ENCODE measurements at places on chromosomes 13 and 19.

DNA sequence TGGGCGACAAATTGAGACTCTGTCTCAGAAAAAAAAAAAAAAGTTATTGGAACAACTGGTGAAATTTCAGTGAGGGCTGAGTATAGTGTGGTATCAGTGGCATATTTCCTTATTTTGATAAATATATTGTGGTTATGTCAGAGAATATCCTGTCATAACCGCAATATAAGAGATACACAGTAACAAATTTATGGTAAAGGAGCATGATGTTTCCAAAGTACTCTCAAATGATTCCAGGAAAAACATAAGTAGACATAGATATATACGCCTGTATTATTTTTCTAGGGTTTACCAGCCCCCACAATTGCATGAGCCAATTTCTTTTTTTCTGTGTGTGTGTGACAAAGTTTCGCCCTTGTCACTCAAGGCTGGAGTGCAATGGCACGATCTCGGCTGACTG is 5.7 kb upstream of the C5AR1 start:
- no peak for DNase-seq

DNA sequence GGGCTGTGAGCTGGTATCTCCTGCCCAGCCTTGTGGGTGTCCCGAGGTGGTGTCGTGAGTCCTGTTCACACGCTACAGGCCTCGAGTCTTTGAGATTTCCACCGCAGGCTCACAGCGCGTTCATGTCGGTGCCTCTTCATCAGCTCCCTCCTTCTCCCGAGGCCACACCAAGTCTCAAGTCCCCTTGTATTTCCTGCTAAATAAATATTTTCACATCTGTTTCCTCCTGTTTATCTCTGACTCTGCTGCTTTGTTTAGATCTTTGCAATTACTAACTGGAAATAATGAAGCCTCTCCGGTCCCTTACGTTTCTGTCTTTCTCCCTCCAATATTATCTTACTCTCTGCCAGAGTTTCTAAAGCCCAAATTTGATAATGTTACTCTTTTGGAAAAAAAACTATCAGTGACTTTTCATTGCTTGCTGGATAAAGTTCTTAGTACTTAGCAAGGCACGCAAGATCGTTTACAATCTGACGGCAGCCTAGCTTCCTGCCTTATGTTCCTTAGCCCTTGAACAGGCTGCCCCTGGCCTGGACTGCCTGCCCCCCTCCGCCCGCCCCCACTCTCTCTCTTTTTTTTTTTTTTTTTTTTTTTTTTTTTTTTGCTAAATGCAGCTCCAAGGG is 130.5 kb upstream of the RNF113B start:
- DNase-seq = no peak

GRCh38 chr19:34041925-34042521 is 130.3 kb upstream of the LSM14A start:
- DNase-seq = peak; percentile 27

DNA sequence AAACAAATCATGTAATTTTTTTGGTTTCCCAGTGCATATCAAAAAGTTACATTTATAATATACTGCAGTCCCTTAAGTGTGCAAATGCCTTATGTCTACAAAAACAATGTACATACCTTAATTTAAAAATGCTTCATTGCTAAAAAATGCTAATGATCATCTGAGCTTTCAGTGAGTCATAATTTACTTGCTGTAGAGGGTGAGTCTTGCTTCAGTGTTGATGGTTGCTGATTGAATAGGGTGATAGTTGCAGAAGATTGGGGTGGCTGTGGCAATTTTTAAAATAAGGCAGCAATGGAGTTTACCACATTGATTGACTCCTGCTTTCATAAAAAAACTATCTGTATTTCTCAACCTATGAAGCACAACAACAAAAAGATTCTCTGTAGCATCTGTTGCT is 613.9 kb downstream of the TBC1D4 start:
- DNase-seq = no peak

- DNase-seq = no peak
Observed at GRCh38 chr13:35988648-35989081, 142.5 kb downstream of the DCLK1 start.

- no peak for DNase-seq
Observed at GRCh38 chr13:93872376-93872775, 607.1 kb downstream of the DCT start.

- no peak for DNase-seq
Observed at GRCh38 chr19:18861917-18862316, 30.2 kb downstream of the UPF1 start.

DNA sequence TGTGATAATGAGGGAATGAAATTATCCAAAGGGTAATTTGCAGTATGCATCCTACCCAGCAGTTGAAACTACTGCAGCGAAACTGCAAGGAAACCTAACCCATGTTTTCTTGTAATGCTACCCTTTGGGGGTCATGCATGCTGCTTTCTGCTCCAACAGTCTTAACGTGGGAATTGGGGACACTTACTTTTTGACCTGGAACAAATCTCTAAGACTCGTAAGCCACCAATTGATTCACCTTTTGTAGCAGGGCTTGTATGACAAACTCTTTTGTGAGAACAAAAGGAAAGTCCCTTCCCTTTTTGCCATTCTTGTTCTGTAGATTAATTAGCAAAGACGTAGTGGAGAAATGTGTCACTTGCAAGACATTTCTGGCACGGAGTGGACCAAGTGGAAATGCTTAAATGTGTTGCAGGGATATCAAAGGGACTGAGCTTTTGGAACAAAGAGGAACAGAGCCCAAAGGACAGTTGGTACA is 27.4 kb downstream of the LRCH1 start:
- no peak for DNase-seq

GRCh38 chr19:7861619-7862412 is 12.4 kb downstream of the PRR36 start:
- DNase-seq = no peak

GRCh38 chr13:94480672-94481145 is 1.2 kb upstream of the DCT start:
- no peak for DNase-seq

GRCh38 chr19:16645140-16645539 is 14.8 kb downstream of the SMIM7 start:
- no peak for DNase-seq

DNA sequence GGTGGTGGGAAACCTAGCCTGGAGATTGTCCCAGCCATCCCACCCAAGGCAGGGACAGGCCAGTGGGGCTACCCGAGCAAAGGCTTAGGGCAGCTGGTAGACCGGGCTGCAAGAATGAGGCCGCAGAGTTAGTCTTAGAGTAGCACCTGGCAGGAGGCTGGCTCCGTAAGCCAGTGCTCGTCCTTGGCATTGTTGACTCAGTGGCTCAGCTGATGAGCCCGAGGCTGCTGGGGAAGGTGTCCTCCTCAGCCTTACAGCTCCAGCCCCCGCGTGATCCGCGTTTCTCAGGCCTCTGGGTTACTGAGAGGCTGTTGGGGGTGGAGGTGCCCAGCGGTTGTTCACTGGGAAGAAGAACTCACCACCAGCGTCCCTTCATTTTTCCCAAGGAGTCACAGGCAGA is 24.7 kb downstream of the PPP1R37 start:
- no peak for DNase-seq

DNA sequence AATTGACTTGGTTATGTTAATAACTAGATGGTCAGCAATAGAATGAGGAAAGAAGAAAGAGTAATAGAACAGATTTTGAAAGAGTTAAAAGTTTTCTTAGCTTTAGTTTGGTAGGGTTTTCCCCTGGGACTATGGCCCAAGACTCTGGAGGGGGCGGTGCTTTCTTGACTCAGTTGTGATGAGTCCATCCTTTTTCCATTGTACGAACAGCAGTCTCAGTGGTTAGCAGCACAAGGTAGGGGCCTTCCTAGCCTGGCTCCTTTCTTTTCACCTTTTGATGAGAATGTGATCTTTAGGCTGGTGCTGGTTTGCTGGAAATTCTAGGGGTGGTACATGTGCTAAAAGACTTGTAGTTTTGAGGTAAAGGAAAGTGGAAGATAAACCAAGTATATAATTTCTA is 38.8 kb downstream of the ZNF506 start:
- no peak for DNase-seq

All from hypothalamus (tissue), 51 donors.